ENCODE measurements at places on chromosomes 1 and 21.

GRCh38 chr1:107877745-107878144, 87.2 kb downstream of the VAV3 start:
- no peak for DNase-seq

DNA sequence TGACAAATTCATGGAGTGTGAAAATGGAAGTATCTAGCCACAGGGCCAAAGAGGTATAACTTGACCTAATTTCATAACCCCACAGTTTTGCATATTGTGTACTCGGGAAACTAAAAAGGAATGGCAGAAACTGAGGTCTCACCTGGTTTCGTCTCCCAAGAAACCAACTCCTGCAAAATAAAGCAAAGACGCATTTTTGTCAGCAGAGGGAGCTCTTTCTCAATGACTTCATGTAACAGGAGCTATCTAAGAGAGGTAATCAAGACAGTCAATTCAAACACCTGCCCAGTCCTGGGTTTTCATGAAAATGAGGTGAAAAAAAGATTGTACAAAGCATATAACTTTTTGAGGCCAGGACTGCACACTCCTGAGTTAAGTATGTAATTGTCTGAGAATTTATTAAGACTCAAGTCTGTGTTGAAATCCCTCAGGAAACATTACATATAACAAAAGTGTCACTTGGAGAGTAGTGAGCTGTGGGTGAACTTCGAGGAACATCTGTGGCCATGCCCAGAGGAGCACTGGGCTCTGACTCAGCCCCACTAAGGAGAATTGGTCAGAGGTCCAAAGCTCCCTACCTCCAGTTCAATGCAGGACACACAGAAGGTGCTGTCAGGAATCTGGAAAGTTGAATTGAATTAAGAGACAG, 17.6 kb downstream of the FCRL4 start:
- DNase-seq: peak; percentile 69

DNA sequence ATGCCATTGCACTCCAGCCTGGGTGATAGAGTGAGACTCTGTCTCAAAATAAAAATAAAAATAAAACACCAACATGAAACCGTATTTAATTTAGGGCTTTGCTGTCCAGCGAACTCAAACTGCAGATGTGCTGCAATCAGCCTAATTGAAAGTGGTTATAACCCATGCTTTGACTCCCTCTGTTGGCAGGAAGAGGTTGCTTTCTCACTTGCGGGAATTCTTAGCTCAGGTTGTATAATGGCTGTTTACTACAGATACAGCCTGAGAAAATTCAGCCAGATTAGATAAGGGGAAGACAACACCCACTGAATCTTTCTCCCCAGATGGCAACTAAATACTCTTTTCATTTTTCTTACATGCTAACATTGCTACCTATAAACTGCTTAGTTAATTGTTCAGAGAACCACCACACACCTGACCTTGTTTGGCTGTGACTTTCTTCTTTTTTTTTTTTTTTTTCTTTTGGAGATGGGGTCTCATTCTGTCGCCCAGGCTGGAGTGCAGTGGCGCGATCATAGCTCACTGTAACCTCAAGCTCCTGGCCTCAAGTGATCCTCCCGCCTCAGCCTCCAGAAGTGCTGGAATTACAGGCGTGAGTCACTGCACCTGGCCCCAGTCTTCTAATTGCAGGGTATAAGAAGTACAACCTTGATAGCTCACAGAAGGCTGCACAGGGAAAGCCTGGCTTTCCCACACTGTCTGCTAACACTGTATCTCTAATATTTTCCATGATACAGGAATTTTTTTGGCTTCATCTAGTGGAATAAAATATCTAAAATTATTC, 34.6 kb downstream of the DNTTIP2 start:
- peak; percentile 64 for DNase-seq

- no peak for DNase-seq
These were observed 48.4 kb downstream of the TRIM11 start for GRCh38 chr1:228358039-228358763.

DNA sequence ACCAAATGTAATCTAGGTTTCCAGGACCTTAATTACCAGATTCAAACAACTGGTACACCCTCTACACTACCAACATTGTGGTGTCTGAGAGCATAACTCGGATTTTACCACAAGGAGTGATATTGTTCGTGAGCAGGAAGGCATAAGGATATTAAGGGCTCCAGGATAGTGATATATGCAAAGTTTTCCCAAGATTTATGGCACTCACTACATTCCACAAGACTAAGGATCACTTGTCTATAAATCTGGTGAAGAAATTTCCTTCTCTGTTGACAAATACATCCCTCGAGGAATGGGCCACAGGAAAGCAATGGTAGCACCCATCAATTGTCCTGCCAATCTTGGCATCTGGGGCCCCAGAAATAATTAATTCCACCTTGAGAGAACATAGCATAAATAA, 43.1 kb upstream of the PLD5 start:
- DNase-seq: no peak

DNA sequence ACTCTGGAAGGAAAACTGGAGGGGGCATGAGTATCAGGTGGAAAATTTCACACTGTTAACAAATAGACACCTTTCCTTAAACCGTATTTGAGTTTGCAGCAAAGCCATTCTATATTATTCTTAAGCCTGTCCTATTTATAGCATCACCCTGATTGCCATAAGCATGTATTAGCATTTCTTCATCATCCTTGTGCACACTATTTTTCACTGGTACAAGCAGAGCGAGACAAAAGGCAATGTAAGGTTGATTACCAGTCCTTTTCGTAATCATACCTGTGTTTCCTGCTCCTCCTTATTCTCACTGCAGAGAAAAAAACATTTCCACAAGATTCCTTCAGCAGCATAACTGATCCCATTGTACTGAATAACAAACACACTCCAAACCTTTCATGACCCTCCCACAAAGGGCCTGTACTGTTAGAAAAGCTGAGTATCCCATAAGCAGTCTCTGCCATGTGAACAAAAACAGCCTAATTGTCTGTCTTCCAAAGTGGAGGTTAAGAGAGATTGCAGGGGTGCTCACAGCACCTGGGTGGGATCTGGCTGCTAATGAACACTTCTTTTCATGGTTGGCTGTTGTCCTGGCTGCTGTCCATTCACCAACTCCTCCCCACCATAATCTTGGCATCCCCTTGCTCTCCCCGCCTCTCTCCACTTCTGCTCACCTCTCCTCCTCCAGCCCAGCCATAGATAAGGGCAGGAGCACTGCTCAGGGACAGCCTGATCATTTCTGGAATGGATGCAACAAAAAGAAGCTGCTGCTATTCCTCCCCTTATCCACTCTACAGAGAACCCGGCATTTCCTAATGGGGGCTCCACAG, 30.4 kb downstream of the VTCN1 start:
- no peak for DNase-seq

DNA sequence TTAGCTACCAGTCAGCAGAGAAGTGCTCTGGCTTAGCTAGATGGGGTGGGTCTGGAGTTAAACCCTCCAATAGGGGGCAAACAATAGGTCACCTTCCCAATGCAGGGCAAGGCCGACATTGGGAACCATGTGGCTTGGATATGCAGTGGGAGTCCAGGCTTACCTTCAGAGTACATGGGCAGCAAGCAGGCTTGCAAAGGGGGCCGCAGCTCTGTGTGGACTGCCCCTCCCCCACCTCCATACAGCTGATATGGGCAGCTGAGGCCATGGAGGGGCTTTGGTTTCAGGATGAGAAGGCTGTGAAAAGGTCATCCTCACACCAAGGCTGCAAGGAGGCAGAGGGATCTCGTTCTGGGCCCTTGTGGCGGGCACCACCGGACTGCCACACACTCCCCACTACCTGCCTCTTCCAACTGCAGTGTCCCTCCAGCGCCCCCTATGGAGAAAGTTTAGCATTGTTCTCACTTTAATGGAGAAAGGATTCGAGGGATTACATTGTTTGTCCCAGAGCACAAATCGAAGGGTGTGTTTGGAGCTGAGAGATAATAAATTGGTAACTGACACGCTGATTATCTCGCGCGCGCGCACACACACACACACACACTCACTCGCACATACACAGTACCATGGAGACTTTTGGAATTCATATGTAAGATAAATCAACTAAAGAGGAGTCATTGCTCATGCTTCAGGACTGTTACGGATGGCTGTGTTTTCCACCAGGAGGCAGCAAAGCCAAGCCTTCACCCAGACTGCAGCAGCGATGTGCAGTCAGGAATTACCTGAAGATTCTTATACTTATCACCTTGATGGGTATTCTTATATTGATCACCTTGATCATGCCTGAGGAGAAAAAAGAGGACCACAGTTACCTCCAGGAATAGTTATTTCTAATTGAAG, 7.0 kb upstream of the SMCP start:
- peak; percentile 12 for DNase-seq

DNA sequence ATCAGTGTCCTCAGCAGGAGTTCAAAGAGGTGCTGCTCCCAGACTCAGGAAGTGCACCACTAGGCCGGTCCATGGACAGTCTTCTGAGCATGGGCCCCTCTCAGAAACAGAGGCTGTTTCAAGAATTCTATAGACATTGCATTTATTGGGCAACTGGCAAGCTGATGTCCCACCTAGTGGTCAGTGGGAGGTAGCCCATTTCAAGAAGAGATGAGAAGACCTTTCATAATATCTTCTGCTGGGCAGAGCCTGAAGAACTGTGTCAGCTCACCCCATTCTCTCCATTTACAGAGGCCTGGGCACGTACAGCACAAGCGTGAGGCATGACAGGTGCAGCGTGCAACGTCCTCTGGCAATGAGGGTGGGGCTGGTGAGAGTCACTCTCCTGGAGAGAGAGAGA, 216.0 kb downstream of the DYRK1A start:
- no peak for DNase-seq

DNA sequence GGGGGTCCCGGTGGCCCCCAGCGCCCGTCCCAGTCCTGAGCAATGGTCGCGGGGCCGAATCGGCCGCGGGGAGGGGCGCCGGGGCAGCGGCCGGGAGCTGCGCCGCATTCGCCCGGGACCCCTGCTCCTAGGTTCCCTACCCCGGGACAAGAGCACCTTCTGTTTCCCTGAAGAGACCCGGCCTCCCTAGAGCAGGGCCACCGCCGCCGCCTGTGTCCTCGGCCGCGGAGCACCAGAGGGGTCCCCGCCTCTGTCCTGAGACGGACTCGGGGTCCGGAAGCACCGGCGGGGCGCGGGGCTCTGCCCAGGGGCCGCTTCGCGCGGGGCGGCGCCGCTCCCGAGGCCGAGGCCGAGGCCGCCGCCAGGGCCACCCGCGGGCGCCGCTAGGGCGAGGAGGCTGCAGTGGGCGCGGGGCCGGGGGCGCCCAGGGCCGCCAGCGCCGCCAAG, 157.9 kb downstream of the CASZ1 start:
- DNase-seq: no peak

DNA sequence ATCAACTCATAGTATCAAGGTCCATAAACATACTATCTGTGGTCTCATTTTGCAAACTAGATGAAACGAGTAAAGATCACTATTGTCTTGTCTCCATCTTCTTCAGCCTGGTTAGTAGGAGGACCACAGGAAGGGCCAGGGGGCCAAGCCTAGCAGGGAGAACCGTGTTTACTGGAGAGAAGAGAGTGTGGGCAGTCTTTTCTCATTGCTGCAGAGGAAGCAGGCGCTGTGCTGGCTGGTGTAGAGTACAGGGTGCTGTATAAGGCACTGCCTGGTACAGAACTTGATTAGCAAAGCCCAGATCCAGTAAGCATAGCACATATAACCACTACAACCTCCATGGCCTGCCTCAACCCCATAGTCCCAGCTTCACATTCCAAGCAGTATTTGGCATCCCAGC, 10.0 kb upstream of the B4GALT3 start:
- no peak for DNase-seq

- DNase-seq: no peak
These were observed 393.3 kb downstream of the NPHP4 start for GRCh38 chr1:5598824-5599395.

DNA sequence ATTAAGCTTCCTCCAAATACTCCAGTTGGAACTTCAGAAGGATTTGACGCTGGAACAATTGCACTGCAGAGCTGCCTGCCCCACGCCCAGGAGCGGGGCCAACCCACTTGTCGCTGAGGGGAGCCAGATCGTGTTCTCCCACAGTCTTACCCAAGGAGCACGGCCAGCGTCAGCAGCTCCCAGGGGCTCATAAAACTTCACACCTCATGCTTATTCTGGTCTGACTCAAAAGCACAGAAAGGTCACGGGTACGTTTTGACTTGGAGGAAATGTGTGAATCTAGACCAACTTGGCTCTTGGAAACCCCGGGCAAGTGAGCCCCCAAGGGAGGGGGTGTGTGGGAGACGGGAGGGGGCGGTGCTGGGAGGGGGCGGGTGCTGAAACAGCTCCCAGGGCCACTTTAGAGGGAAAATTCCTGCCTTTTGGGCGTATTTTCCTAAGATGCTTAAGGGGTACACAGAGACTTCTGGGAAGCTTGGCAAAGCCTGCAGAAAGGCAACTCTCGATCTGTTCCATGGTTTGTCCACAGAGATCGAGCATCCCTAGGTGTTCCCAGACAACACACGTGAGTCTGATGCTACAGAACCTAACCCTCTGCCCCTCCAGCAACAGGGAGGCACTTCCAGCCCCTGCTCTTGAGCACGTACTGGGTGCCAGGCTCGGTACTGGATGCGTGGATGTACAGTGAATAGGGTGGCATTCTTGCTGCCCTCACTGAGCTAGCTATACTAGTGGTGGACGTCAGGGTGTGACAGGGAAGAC, 98.9 kb downstream of the DHRS3 start:
- no peak for DNase-seq

GRCh38 chr1:9289090-9289534, 3.6 kb upstream of the SPSB1 start:
- DNase-seq: peak; percentile 85

GRCh38 chr1:68107771-68108170, 57.3 kb upstream of the DIRAS3 start:
- no peak for DNase-seq
